ENCODE measurements at places on chromosomes 11 and 22.

- no peak overlapping the region for H3K27ac ChIP-seq
- H3K4me1 ChIP-seq = peaks cover 15% of the 10 kb centered on the region
- H3K4me3 ChIP-seq = no peak overlapping the region
- no peak for DNase-seq
- peaks cover 8% of the 10 kb centered on the region for H3K27me3 ChIP-seq
These were observed 43.8 kb downstream of the INSC start for GRCh38 chr11:15158351-15159015.

- no peaks in the 10 kb centered on the region for H3K36me3 ChIP-seq
- no peaks in the 10 kb centered on the region for H3K4me1 ChIP-seq
- H3K27me3 ChIP-seq = peaks cover 31% of the 10 kb centered on the region
- H3K4me3 ChIP-seq = no peak overlapping the region
- H3K27ac ChIP-seq = no peak overlapping the region
- DNase-seq = no peak
These were observed 317.8 kb downstream of the MIAT start for GRCh38 chr22:26974914-26975803.

DNA sequence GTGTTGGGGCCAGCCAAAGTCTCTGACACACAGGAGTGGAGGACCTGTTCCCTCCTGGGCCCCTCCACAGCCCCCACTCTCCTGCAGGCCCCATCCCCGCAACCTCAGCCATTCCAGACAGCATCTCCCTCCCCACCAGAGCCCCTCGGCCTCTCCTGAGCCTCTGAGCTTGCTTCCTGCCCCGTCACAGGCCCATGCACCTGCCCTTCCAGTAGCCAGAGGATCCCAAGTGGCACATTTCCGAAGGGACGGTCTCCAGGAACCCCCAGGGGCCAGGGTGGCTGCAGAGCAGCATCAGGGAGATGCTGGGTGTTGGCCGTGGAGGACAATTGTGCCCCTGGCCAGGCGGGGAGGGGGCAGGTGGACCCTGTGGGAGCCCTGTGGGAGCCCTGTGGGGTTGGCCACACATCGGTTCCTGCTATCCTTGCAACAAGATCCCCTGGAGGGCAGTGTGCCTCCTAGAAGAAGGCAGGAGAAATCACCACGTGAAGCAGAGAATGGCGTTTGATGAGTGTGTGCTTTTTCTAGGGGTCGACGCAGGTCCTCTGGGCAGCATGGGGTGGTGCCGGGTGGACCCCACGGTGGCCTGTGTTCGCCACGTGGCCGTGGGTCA is 45.3 kb upstream of the PPARA start:
- H3K27me3 ChIP-seq = no peaks in the 10 kb centered on the region
- H3K4me1 ChIP-seq = peaks cover 7% of the 10 kb centered on the region
- H3K27ac ChIP-seq = no peak overlapping the region
- H3K36me3 ChIP-seq = no peaks in the 10 kb centered on the region
- no peak overlapping the region for H3K4me3 ChIP-seq
- DNase-seq = no peak

DNA sequence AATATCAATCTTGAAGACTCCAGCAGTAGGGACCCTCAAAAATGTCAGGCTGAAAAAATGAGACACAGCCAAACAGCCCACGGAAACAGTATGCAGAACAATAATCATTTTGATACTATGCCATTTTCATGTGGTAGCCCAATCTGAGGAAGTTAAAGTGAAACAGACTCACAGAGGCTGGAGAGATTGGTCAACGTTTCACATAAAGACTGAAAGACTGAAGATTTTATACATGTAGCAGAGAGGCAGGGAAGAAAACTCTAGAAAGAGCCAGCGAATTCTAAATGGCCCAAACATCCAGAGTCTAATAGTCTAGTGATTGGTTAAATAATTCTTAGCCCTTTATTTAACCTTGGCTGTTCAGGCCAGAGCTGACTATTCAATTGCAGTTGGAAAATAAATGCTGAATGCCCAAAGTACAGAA is 49.4 kb downstream of the MAML2 start:
- no peaks in the 10 kb centered on the region for H3K27me3 ChIP-seq
- no peak overlapping the region for H3K4me3 ChIP-seq
- H3K4me1 ChIP-seq = peaks cover 19% of the 10 kb centered on the region

- peak overlapping the region; percentile 44 for H3K4me3 ChIP-seq
- no peaks in the 10 kb centered on the region for H3K36me3 ChIP-seq
- H3K27me3 ChIP-seq = peaks cover 38% of the 10 kb centered on the region
- DNase-seq = no peak
- no peaks in the 10 kb centered on the region for H3K4me1 ChIP-seq
These were observed 9.4 kb downstream of the NCF4 start for GRCh38 chr22:36870250-36870649.

- H3K36me3 ChIP-seq = peaks cover 37% of the 10 kb centered on the region
- peak overlapping the region; percentile 88 for H3K4me3 ChIP-seq
- no peak for DNase-seq
- H3K4me1 ChIP-seq = peaks cover 72% of the 10 kb centered on the region
These were observed 1.1 kb downstream of the NEAT1 start for GRCh38 chr11:65423516-65424204.

GRCh38 chr11:66727282-66728037 is 1.6 kb downstream of the SPTBN2 start:
- H3K27ac ChIP-seq = peak overlapping the region; percentile 32
- H3K4me1 ChIP-seq = peaks cover 42% of the 10 kb centered on the region
- H3K36me3 ChIP-seq = no peaks in the 10 kb centered on the region
- DNase-seq = no peak

- H3K36me3 ChIP-seq = no peaks in the 10 kb centered on the region
- H3K4me1 ChIP-seq = peaks cover 22% of the 10 kb centered on the region
- no peak for DNase-seq
- H3K27ac ChIP-seq = no peak overlapping the region
- H3K27me3 ChIP-seq = no peaks in the 10 kb centered on the region
These were observed 7.4 kb downstream of the PLXNB2 start for GRCh38 chr22:50299785-50300619.

GRCh38 chr22:45268167-45268957 is 16.4 kb upstream of the UPK3A start:
- H3K4me3 ChIP-seq = peak overlapping the region; percentile 92
- no peak for DNase-seq
- peaks cover 31% of the 10 kb centered on the region for H3K4me1 ChIP-seq
- H3K27ac ChIP-seq = peak overlapping the region; percentile 56
- peaks cover 17% of the 10 kb centered on the region for H3K27me3 ChIP-seq
- H3K36me3 ChIP-seq = no peaks in the 10 kb centered on the region

Data from type B pancreatic cell (in vitro differentiated cells).